Aorta (tissue), 5 donors: ENCODE measurements at places on chromosomes 5 and 9.

GRCh38 chr5:142600611-142601358 lies 85.1 kb downstream of the FGF1 start:
- DNase-seq, result peak; percentile 75

DNA sequence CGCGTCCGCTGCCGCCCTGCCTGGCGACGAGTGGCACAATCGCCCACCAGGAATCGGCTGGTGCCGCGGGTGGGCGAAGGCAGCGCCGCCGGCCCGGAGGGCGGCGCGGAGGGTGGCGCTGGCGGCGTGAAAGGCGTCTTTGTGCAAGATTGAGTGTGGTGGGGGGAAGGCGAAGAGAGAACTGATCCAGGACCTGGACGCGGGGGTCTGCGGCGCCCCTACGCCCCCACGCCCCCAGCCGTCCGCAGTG lies 4.6 kb upstream of the RGMB start:
- DNase-seq, result no peak

GRCh38 chr9:126502417-126503332 lies 111.1 kb upstream of the LMX1B start:
- DNase-seq, result peak; percentile 44

- DNase-seq, result no peak
Observed at GRCh38 chr9:121754655-121755436, 103.4 kb downstream of the DAB2IP start.

- no peak for DNase-seq
Observed at GRCh38 chr9:122551371-122551770, 1.5 kb upstream of the OR1N2 start.

DNA sequence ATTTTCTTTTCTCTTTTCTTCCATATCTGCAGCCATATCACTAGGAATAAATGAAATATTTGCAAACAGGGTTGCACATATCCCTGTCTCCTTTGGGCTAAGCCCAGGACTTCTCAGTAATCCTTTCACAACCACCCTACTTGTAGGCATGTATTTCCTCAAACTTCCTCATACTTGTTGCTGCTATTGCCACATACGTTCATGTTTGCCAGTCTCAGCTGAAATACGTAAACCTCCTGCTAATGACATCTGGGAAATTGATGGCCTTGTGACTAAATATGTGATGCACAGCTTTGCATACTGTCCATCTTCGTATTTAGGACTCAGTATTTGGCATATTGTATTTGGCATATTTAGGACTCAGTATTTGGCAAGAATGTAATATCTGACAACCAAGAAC lies 224.6 kb downstream of the PLK2 start:
- DNase-seq, result no peak

DNA sequence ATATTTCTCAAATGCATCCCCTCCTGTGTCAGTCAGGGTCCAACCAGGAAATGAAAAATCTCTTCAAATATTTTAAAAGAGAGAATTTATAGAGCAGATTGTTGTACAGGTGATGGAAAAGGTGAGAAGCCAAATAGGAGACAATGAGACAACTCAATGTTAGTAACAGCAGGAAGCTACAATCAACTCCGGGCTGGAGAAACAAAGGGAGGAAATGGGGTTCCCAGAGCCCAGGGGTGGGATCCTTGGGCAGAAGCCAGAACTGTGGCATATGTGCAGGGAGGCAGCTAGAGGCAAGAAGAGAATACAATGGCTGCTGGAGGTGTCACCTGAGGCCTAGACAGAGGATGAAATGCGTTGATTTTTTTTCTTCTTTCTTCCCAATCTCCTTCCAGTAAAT lies 361.8 kb upstream of the ACTBL2 start:
- no peak for DNase-seq

DNA sequence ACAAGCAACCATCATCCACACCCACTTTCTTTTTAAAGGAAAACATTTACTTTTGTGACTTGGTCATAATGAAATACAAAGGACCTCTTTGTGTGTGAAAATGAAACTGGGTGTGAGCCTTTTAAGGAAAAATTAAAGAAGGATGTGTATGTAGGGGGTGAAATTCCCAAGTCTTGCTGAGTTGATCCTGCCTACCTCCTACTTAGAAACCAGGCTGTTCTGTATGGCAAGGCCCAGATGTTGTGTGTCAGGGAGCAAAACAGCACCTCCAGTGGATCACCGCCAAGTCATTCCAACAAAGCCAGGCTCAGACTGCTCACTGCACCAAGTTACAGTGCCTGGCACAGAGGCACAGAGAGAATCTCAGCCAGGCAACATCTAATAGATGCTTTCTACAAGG lies 198.5 kb upstream of the FBN2 start:
- DNase-seq, result no peak

GRCh38 chr9:7117676-7118561 lies 360.1 kb downstream of the KDM4C start:
- DNase-seq, result no peak

DNA sequence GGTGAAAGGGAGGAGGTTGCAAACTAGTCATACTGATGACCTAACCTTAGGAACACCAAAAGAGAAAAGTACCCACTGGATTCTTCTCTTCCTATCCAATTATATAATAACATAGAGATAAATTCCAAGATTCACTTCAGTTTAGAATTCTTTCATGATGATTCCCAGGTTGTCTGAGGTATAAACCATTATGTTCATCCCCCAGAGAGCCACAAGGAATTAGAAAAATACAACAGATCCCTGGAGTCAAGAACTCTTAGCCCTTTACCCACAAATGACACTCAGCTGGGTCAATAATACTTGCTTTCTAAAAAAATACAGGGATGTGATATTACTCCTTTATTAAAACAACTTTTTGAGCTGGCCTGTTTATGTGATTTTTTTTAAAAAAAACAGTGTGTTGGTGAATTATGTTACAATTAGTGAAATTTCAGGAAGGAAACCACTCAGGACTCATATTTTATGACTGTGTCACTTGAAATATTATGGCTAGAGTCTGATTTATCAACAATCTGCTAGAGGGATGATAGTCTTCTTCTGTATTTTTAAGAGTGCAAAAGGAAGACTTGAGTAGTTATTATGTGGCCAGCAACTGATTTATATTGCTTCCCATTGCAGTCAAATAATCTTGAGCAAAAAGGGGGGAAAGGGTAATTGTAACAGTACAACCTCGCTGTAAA lies 338.2 kb downstream of the NFIB start:
- no peak for DNase-seq

- no peak for DNase-seq
Observed at GRCh38 chr5:96433066-96433447, at the start of gene PCSK1. TSS of gene PCSK1 (minus strand) at chr5:96433248. CDS start at chr5:96433042, 206 bp downstream.

DNA sequence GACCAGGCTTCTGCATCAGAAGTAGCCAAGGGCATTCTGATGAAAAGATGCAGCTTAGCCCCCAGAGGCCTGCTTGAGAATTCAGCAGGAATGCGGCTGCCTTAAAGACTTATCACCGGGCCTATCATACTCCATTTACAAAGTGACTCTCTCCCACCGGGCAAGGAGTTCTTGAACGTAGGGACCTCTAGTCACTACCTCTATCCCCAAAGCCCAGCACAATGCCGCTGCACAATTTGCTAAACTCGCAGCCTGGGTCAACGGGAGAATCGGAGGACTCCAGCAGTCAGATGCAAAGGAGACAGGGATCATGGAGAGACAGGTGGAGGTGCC lies 661 bp downstream of the PDCL start:
- no peak for DNase-seq

DNA sequence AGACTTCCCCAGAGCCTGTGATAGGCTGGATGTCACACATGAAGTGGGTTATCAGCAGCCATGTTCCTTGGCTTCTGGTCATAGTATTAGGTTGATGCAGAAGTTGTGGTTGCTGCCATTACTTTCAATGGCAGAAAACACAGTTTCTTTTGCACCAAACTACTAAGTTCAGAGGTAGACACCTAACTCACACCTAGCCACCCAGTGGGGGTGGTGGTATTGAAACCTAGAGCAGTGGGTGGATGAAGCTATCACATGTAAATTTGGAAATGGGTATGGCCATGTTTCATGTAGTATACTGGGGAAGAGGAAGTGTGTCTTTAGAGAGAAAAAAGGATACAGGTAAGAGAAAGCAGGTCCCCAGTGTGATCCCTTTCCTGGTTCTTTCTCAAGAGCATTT lies 347.9 kb upstream of the SEMA6A start:
- DNase-seq, result no peak

GRCh38 chr9:118522093-118523028 lies 818.2 kb downstream of the TLR4 start:
- DNase-seq, result peak; percentile 74

DNA sequence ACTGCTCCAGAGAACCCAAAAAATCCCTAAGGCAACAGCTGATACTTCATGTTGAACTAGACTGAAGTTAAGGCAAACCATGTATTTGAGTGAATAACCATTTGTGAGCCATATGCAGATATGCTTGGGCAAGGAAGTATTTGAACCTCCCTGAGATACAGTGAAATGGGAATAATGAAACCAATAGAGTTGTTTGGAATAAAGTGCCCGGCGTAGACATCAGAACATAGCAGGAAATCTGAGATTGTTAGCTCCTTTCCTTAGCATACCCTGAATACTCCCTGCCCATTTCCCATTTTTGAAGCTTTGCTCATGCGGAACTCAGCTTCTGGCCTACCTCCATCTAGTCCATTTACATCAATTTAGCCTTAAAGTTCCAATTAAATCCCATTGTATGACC lies 611.9 kb downstream of the EFNA5 start:
- no peak for DNase-seq

GRCh38 chr9:20358207-20358606 lies 264.1 kb downstream of the MLLT3 start:
- DNase-seq, result no peak

- DNase-seq, result no peak
Observed at GRCh38 chr5:20088361-20088760, 100.4 kb upstream of the CDH18 start.

DNA sequence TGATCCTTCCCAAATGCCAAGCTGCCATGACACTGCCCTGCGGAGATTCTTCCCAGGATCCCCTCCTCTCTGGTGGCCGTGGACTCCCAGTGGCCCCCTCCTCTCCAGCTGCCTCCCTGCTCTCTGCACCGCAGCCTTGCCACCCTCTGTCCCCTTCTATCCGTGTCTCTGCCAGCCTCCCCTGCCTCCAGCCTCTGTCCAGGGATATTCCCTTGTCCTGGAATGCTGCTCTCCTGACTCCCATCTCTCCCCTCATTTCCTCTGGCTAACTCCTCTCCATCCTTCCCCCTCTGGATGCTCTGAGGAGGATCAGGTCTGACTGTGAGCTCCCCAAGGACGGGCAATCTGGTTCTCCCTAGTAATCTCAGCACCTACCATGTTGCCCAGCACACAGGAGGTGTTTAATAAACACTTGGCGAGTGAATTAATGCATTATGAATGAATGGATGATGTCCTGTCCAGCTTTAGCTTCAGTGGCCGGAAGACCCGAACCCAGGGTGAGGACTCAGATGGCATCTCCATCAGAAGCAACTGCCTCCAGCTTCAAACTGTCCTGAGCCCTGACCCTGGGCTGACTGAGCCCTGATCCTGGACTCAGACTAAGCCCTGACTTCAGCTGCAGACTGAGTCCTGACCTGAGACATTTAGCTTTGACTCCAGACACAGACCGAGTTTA lies 7.5 kb upstream of the CRB2 start:
- no peak for DNase-seq

DNA sequence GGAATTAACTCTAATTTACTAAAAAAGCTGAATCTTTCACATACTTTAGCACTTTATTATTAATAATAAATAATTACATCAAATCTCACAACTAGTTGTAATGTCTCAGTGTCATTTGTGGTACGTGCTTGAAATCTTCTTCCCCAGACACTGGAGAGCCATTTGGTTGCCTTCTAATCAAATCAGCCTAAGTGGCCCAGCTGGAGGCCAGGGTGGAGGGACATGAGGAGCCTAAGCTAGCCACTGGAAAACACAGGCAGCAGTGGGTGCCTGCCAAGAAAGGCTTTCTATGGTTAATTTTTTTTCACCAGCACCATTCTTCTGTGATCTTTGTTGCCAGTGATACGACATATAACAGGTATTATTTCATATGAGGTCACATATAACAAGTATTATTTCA lies 117.0 kb downstream of the ERCC6L2 start:
- DNase-seq, result no peak

- no peak for DNase-seq
Observed at GRCh38 chr9:33234511-33235467, 5.2 kb upstream of the SPINK4 start.

DNA sequence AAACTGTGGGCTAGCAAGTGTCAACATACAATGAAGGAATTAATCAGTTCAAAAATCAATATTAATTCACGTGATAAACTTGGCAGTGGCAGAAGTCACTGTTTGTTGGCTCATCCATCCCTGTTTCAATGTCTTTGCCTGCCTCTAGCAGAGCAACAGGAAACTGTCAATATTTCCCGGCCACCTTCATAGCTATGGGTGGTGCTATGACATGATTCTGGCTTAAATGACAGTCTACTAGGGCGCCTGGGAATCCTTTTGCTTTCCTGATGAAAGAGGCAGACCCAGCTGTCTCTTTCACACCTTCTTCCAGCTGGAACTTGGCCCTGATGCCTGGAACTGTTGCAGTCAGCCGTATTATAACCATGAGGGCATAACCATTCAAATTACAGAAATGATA lies 72.1 kb upstream of the DNAH5 start:
- no peak for DNase-seq

DNA sequence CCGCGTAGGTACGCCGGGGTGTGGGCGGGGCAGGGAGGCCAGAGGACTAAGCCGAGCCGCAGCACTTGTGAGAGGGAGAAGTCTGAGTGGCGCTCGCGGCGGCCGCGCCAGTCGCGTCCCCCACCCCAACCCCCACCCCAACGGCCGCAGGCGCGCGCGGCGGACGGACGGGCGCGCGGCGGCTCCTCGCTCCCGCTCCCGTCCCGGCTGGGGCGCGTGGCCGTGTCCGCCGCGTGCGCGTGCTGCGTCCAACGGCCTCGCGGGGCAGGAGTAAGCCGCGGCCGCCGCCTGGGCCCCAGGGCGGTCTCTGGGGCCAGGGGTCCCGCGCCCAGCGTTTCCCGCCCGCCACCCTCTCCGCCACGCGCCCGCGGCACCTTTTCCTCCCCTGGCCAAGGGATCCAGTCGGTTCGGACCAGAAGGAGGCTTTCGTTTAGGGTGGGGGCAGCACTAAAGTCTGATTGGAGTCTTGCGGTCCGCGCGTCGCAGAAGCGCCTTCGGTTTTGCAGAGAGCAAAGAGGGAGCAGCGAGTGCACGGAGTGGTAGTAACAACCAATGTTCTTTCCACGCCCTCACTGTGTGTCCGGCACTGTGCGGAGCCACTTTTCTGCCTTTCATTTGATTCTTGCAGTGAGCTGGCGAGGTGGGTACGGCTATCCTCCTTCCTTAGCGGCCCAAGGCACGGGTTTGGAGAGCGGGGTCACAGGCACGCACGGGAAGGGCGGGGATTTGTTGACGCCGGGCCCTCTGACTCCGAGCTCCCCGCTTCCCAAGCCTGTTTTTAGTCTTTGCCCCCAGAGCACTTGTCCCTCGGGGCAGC lies 483 bp downstream of the G3BP1 start:
- peak; percentile 72 for DNase-seq

GRCh38 chr9:113873926-113874325 lies 2.2 kb upstream of the ZNF618 start:
- no peak for DNase-seq

GRCh38 chr5:170278611-170279458 lies 18.7 kb downstream of the LCP2 start:
- peak; percentile 82 for DNase-seq

- DNase-seq, result no peak
Observed at GRCh38 chr9:121459513-121459912, 40.1 kb downstream of the GGTA1 start.

- no peak for DNase-seq
Observed at GRCh38 chr9:85137696-85138095, 468.2 kb downstream of the NTRK2 start.
